Lung microvascular endothelial cell (primary cell): ENCODE measurements at places on chromosomes 11 and 22. TPM values are rescaled to one million over a fixed set of nuclear protein-coding genes. Genes with fewer than 3 reads are reported as not detected.

GRCh38 chr11:57978686-57979531 lies 44.8 kb upstream of the OR9Q1 start:
- DNase-seq, result no peak

GRCh38 chr22:29563652-29564460 lies 10.3 kb upstream of the THOC5 start:
- no peak for DNase-seq

DNA sequence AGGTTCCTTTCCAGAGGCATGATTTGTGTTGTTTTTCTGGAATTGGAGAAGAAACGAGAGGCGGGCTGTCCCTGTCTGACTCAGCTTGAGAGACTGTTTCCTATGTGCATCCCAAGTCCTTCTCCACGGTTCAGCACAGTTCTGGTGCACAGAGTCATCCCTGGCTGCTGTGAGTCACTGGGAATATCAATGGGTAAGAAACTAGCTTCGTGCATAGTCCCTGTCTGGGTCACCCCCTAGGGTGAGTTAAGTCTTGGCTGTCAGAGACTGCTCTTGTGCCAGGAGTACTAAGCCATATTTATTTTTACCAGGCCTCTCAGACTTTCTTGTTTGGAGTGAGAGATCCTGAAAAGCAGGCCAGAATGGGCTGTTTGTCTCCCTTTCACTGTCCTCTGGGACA lies 2.4 kb upstream of the LRP4 start:
- peak; percentile 96 for DNase-seq

DNA sequence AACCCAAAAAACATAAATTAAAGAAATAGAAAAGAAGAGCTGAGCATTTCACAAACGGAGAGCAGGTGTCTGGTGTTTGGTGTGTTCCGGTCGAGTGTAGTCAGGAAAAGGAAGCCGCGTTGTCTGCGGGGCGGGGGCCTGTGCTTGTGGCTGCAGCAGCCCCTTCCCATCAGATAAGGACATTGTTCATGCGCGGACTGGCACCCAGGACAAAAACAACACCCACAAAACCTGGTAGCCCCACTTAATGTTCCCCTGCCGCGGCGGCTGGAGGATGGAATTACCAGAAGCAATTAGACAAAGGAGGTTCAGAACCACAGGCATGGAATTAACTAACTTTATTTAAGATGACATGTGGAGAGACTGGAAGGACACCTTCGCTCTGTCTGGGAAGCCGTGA lies 29.9 kb downstream of the KRTAP5-5 start:
- no peak for DNase-seq

DNA sequence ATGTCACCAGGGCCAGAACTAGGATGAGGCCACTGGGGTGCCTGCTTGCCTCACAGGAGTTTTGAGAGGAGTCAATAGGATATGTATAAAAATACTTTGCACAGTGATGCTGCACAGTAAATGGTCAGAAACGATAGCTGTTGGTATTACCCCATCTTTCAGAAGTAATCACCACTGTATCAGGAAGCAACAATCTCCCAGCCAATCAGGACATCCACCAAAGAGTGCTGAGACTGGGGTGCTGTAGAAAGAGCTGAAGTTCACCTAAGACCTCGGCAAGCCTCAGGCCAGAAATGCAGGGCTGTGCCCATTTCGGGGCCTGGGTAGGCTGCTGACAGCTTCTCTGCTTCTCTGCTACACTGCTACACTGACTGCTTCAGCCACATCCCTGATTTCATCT lies 17.4 kb downstream of the LMO2 start:
- no peak for DNase-seq

- DNase-seq, result peak; percentile 64
Measured at GRCh38 chr11:12126344-12127019, 16.1 kb downstream of the MICAL2 start.

The CRYAB gene
- total RNA-seq, result 0.22 and 0.60 TPM in 2 replicates

The TALDO1 gene
- 86.7 and 121 TPM in 2 replicates for total RNA-seq

The KCNQ1OT1 gene
- 0.44 and 0.79 TPM in 2 replicates for total RNA-seq

The DGCR2 gene
- 28.3 and 37.5 TPM in 2 replicates for total RNA-seq
